ENCODE measurements at places on chromosomes 16 and 17. TPM values are rescaled to one million over a fixed set of nuclear protein-coding genes. Genes with fewer than 3 reads are reported as not detected.

The MATCAP1 gene
- 10.9 TPM for total RNA-seq

The EFCAB5 gene
- 0.29 TPM for total RNA-seq

The RASD1 gene
- total RNA-seq: 140 TPM

The PDXDC1 gene
- total RNA-seq: 82.9 TPM

The PRR35 gene
- not detected for total RNA-seq

The CSH1 gene
- total RNA-seq: not detected

The KRTAP1-5 gene
- not detected for total RNA-seq

The KRTAP9-4 gene
- not detected for total RNA-seq

The TBC1D28 gene
- not detected for total RNA-seq

The SOX9 gene
- 47.7 TPM for total RNA-seq

The RCVRN gene
- total RNA-seq: 0.66 TPM

The TNK1 gene
- total RNA-seq: 14.4 TPM

The SCGB1C2 gene
- not detected for total RNA-seq

The GFER gene
- 18.1 TPM for total RNA-seq

The LGALS9B gene
- not detected for total RNA-seq

Measured in breast epithelium (tissue), 4 donors.